Left renal cortex interstitium (tissue), 4 donors: ENCODE measurements at places on chromosomes 2 and 18. TPM values are rescaled to one million over a fixed set of nuclear protein-coding genes. Genes with fewer than 3 reads are reported as not detected.

ANKRD30B gene
- 0.13 TPM for polyA plus RNA-seq

GRCh38 chr2:197198890-197199289, 111.7 kb downstream of the ANKRD44 start:
- DNase-seq, result no peak

GRCh38 chr2:217788669-217789002, 214.2 kb downstream of the TNS1 start:
- DNase-seq, result no peak

GRCh38 chr2:46439582-46439981, 39.8 kb upstream of the TMEM247 start:
- no peak for DNase-seq

GRCh38 chr2:71700041-71700657, 246.8 kb downstream of the DYSF start:
- DNase-seq, result no peak

DNA sequence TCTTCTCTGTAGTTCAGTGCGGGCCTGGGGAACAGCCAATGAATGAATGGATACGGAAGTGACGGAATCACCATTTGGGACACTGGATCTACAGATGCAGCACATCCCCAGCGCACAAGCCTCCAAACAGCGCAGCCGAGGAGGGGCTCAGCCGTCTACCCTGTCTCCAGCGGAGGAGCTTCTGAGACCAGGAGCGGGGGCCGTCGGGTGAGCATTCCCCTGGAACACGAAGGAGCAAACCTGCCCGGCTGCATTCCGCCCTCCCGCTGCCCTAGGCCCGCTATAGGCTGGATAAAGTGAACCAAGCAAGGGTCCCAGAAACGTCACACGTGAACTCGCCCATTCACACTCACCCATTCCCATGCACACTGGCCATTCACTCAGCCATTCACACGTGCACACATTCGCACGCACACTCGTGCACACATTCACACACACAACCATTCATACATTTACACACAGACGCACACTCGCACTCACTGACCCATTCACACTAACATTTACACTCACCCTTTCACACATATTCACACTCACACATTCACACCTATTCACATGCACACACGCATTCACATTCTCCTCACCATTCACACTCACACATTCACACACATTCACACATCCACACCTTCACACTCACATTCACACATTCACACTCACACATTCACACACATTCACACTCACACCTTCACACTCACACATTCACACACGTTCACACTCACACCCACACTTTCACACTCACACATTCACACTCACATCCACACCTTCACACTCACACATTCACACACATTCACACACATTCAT, 63.4 kb downstream of the BIN1 start:
- no peak for DNase-seq

- DNase-seq, result peak; percentile 56
These were observed 69.0 kb downstream of the CTAGE1 start for GRCh38 chr18:22348521-22349316.

GRCh38 chr18:49446481-49446880, 14.0 kb downstream of the DYM start:
- DNase-seq, result no peak

DNA sequence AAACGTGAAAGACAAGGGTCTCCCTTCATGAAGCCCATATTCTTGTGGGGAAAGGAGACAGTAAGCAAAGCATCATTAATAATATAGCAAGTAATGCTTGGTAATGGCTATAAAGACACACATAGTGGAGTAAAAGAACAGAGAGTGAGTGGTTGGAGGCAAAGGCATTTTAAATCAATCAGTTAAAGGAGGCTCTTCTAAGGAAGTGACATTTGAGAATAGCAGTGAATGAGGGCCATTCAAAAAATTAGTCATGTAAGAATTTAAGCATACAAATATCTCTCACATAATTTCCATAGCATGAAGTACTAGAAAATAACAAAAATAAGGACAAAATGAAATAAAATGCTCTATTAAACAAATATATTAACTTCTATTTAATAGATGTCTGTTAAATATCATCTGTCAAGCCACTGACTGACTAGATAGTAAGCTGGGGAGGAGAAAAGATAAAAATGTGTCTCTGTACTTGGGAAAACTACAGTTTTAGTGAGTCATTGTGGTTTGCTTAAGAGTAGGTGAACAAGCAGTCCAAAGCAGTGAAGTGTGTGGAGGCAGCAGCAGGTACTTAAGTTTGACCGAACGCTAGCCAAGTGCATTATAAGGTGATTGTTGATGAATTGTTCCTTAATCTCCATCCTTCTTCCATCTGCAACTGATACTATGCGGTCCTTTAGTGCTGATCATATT, 160.1 kb downstream of the PARD3B start:
- no peak for DNase-seq
